ENCODE measurements at places on chromosomes 16 and 17.

DNA sequence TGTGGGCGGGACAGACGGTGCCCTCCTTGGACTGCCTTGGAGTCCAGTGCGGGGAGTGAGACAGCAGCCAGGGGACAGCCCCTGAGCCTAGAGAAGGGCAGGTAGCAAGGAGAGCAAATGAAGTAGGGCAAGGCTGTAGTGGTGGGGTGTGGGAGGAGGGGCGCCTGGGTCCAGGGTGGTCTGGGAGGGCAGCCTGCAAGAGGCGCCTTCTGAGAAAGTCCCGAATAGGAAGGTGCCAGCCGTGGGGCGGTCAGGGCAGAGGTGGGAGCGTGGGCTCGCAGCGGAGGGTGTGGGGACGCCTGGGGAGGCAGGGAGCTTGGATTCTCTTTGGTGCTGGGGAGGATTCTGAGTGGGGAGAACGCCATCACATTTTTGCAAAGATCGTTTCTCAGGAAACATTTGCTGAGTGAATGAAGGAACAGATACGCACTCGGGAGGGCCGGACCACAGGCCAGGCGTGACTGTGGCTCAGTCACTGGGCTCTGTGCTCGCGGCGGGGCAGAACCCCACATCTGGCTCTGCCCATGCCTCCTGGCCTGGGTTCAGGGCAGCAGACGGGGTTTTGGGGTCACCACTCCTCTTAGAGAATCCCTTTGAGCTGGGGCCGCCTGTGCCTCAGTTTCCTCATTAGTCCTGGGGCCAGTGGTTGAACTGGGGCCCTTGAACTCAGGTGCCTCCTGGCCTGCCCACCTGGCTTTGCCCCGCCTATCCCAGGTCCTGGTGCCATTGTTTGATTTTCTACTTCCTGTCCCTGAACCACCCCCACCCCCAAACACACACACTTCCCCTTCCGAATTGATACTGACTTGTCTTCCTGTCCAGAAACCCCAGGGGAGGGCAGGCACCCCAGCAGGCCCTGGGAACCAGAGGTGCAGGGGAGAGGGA lies 4.2 kb downstream of the SNN start:
- DNase-seq = no peak

DNA sequence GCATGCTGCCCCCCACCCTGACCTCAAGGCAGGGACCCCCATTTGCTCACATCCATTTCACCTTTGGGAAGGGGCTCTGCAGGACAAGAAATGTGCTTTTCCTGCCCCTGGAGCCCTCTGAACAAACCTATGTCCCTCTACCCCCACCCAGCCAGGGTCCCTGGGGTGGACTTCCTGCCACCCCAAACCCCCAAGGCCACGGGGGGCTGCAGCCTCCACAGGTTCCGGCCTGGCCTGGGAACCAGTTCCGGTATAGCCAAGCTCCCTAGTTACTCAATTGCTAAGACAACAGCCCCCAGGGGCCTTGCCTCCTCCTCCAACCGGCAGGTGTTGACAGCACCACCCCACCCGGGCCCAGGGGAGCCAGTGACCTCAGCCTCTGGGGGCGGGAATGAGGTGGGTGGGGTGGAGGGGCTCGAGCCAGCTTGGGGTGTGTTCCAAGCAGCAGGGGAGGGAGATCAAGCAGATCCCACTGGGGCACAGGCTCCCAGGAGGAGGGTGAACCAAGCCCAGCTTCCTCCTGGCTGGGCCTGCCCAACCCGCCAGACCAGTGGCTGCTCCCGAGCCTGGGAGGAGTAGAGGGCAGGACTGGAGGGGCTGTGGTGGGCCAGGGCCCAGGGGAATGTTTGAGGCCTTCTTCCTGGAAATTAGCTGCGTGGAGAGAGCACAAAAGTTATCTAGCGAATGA lies 6.6 kb downstream of the PNMT start:
- no peak for DNase-seq

DNA sequence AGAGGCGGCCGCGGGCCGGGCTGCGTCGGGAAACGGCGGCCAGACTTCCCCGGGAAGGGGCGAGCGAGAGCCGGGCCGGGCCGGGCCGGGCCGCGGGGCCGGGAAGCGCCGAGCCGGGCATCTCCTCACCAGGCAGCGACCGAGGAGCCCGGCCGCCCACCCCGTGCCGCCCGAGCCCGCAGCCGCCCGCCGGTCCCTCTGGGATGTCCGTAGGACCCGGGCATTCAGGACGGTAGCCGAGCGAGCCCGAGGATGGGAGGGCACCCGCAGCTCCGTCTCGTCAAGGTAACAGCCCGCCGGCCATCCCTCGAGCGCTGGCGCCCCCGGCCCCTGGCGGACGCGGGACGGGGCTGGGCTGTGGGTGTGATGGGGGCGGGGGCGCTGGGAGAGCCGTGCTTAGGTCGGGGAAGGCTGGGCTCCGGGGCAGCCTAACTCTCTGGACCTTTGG lies at the start of gene CRHR1:
Gene CRHR1, plus strand, starts transcription at position 28 of the 448 bp plus-strand sequence. Its CDS starts 225 bp downstream, at position 253.
- DNase-seq = no peak

DNA sequence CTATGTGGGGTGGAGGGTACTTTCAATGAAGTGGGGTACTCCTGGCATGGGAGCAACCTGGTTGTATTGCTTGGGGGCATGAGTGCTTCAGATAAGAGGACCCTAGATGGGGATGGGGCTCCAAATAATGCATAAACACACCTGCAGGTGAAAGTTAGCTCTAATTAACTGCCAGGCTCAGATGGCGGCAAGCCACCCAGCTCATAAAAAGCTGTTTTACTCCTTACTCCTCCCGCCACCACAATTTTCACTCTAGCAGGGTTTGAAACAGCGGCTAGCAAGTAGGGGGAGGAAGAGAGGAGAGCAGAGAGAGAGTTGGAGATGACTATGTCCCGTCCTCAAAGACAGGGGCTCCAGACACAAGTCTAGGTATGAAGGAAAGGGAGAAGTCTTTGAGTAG lies 117.7 kb upstream of the WSCD1 start:
- DNase-seq = no peak

DNA sequence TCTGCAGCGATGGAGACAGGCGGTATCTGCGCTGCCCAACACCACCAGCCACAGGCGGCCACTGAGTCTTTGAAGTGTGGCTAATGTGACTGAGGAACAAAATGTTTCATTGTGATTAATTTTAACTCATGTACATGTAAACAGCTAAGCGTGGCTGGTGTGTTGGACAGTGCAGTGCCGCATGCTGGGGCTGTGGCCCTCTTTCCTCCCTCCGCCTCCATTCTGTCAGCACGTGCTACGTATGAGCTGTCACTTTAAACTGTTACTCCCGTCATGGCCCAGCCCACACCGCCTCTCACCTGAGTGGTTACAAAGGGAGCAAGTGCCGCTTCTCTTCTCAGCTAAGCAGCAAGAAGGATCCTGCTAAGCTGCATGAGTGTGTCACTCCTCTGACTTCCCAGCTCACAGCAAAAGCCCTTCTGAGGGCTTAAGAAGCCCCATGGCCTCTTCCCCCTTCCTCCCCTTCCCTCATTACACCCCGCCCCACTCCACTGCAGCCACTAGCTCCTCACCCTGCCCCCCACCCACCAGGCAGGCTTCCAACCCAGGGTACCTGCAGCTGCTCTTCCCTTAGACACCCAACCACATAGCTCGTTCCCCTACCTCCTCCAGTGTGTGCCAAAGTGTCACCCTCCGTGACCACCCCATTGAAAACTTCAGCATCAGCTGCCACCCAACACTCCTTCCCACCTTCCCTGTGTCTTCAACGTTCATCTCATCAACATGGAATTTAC lies 15.0 kb downstream of the HASPIN start:
- DNase-seq = no peak

DNA sequence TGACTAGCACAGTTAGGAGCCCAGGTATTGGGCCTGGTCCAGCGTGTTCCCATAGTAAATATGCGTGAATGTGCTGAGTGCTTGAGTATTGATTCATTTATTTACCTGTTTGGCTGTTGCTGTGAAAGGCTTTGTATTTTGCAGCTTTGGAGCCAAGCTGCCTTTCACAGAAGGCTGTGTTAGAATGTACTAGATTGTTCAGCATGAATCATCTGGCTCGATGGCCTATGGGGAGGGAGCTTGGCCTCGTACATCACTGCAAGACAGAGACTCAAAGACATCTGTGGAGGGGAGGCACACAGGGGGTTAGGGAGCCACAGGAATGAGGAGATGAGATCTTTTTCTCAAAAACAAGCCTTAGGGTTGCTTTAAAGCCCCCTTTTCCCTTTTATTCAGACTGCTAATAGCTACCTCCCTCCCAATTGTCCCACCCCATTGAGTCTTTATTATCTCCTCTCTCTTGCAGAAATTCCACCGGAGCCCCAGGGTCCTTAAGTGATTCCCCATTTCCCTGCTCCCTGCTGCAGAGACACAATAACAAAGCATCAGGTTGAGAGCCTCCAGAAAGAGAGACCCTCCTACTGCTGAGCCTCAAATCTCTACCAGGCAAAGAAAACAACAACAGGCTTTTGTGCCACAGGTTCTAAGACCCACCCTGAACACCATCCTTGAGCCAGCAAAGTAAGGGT lies 307.2 kb downstream of the ABCC12 start:
- no peak for DNase-seq

GRCh38 chr17:2786176-2786881 lies 9.9 kb upstream of the RAP1GAP2 start:
- peak; percentile 83 for DNase-seq

- no peak for DNase-seq
Observed at GRCh38 chr17:79922116-79922601, 82.9 kb upstream of the CBX4 start.
